ENCODE measurements at places on chromosomes 6 and 20.

DNA sequence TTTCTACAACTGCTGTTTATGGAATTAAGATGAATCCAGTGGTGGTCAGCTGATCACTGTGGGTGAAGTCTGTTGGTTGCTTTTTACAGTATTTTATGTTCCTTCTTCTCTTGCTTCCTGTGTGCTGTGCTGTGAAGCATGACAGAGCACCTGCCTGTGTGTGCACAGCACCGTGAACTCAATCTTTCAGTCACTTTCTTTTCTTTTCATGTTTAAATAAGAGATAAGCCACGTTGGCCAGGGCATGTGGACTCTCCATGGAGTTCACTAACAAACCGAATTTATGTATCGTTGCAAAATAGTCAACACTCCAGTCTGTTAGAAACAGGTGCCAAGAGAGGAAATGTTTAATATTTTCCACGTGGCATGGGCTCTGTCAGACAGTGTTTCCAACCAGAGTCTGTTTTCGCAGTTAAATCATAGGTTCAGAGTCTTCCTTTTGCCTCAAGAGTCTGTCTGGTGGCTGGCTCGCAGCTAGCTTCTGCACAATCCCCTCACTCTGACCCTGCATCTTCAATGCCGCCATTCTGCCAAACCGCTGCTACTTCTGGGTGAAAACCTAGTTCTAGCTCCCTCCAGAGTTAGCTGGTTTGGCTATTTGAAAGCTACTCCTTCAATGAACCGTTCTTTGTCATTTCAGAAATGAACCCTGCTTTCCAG is 73.2 kb downstream of the QRSL1 start:
- no peak for DNase-seq

DNA sequence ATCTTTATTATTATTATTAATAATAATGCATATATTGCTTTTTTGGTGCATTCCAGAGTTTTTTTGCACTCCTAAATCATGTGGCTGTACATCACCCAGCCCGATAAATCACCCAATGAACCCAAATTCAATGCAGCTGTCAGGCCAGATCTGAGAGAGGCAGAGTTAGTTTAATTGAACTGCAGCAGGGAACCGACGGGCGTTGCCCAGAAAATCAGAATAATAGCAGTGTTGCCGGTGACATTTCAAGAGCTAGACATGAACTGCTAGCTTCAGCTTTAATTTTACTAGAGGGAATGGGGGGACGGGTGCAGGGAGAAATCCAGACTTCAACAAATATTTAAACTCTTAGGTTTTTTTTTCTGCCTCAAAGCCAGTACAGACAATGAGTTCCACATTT is 135.0 kb downstream of the CLIC5 start:
- no peak for DNase-seq

- DNase-seq = peak; percentile 54
Measured at GRCh38 chr20:38139977-38140753, 24.9 kb downstream of the TGM2 start.

DNA sequence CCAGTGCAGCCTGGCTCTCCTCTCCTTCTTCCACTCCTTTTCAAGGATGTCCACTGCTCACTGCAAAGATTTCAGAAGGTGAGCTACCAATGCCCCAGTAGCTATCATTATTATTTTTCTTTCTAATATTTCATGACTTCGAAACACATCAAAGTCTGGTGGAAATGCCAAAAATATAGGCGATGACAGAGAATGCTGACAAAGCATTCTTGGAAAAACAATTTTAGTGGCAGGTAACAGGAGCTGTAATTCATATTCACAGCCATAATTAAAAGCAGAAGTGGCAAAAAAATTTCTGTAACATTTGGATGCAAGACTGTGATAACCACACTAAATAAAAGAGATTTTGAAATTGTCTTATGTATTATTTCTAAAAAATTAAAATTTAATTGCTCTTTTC is 133.6 kb downstream of the RALGAPA2 start:
- no peak for DNase-seq

- no peak for DNase-seq
Measured at GRCh38 chr6:22467645-22468044, 101.7 kb upstream of the HDGFL1 start.

DNA sequence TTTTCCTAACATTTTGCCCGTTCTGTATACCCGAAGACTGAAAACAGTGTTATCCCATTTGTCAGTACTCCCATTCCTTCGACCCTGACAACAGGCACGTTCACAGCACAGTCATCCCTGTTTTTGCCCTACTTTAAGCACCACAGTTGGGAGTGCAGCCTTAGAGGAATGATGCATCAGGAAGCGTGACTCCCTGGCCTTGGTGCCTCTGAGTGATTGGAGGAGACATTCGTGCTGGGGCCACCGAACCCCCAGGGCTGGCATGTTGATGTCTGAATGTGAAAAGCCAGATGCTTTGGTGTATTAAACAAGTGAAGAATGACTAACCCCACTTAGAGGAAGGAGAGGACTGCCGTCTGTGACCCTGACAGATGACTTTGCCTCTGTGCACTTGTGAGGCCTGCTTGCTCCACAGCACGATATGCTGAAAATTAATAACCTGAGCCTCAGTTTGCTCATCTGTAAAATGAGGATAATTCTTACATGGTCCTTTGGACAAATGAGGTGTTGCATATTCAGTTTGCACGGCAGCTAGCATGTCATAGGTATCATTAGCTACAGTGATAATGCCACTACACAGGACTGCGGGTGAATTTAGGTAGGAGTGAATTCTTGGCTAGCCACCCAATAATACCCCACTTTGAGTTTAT is 36.0 kb downstream of the STK35 start:
- DNase-seq = no peak

- no peak for DNase-seq
Measured at GRCh38 chr6:74061201-74061600, 365.2 kb downstream of the CD109 start.

DNA sequence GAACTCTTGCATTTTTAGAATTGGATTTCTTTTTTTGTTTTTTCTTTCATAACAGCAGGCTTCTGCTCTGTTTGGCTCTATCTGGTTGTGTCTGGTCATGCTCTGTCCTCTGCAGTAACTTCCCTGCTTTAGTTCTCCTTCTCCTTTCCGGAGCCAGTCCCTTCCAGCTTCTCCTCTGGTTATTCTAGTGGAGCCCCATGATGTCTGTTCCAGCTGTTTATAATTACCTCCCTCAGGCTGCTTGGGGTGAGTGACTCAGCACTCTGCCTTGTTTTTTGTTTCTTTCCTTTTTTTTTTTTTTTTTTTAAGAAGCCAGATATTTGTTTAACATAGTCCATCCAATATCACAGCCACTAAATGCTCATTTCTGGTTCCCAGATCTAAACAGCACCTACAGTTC is 409.6 kb downstream of the MAFB start:
- peak; percentile 59 for DNase-seq
